HFFc6 (cell line): ENCODE measurements at places on chromosomes 5 and 9. TPM values are rescaled to one million over a fixed set of nuclear protein-coding genes. Genes with fewer than 3 reads are reported as not detected.

DNA sequence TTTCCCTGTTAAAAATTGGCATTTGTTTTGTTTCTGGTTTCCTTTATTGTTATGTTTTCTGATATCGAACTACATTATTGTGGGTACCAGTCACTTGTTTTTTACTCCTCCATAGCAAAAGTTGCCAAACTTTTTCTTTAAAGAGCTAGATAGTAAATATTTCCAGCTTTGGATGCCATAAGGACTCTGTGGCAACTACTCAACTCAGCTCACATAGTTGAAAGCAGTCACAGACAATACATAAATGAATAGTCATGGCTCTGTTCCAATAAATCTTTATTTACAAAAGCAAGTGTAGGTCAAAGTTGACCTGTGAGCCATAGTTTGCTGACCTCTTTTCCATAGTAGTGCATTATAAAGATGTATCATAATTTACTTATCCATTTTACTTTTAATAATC, 305.0 kb downstream of the RASEF start:
- no peak for DNase-seq

- DNase-seq: no peak
Measured at GRCh38 chr9:88974641-88975040, 16.6 kb upstream of the S1PR3 start.

DNA sequence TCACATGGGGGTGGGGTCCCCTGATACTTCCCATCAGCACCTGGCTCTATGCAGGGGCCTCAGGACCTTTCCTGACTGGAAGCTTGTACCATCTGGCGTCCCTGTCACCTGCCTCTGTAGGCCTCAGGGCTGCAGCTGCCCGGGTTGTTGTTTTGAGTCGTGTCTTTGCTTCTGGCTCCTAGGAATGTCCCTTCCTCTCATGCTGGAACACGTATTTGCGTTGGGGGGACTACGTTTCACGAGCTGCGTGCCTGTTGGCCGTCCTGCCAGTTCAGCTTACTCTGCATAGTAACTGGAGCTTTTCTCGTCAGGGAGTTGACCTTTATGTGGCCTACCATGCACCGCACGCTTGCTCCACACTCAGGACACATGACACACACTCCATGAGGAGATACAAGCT, 54.9 kb upstream of the IRX4 start:
- no peak for DNase-seq

DNA sequence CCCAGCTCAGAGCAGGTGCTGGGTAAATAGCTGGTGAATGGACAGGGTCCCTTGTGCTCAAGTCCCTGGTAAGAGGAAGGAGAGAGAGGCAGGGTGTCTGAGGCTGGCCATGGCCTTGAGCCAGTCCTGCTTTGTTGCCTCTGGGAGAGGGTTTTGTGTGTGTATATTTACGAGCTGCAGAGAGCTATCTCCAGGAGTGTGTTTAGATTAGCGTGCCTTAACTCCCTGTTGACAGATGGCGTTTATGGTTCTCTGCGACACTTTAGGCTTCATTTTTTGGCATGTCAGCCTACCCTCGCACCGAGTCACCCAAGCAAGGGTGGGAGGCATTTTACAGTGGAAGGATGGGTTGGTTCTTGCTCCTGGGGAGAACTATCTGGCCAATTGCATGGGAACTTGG, 22.2 kb downstream of the HMCN2 start:
- no peak for DNase-seq

DNA sequence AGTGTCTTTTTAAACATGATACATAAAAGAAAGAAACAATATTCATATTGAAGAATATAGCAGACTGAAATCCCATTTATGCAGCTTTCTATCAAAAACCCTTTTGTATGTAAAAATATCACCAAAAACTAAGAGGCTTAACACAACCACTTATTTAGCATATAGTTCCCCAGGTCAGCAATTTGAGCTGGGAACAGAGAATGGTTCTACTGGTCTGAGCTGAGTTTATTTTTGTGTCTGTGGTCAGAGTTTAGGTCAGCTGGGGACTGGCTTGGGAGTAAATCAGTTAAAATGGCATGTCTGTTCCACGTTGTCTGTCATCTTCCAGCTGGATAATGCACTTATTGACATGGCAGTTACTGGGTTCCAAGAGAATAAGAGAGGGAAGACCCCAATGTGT, 165.0 kb downstream of the TMEM232 start:
- no peak for DNase-seq

GRCh38 chr5:129382921-129383672, 77.0 kb upstream of the ADAMTS19 start:
- no peak for DNase-seq

DNA sequence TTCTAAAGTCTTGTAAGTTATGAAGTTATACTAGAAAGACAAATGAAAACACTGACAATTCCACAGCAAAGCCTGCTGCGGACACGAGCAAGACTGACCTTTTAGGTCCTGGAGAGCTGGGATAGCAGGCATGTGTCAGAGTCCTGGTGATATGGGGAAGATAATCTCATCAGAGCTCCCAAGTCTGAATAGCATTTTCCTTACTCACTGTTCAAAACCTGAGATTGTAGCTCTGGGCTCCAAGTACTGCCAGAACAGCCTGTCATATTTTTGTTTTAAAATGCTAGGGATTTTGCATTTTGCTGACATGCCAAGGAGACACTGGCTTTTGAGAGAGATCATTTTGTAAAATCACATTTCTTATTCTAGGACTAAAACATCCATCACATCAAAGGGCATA, 90.1 kb downstream of the DRD1 start:
- DNase-seq: no peak

DNA sequence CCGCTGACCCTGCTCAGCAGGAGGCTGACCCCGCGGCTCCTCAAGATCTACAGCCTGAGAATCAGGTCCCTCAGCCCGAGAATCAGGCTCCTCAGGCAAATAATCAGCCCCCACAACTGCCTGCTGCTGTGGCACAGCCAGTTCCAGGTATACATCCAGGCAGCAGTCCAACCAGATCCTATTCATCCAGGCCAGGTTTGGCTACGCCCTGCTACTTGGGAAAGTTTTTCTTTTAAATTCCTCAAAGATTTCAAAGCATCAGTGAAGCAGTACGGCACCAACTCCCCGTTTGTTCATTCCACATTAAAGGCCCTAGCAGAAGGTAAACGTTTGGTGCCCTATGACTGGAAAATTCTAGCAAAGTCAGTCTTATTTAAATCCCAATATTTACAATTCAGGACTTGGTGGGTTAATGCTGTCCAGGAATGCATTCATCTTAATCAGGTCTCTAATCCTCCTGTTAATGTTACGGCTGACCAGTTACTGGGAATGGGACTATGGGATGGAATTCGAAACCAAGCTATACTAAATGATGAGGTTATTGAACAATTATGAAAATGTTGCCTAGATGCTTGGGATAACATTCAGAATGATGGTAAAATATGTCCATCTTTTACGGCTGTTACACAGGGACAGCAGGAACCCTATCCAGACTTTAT, 102.3 kb downstream of the SYK start:
- DNase-seq: no peak

DNA sequence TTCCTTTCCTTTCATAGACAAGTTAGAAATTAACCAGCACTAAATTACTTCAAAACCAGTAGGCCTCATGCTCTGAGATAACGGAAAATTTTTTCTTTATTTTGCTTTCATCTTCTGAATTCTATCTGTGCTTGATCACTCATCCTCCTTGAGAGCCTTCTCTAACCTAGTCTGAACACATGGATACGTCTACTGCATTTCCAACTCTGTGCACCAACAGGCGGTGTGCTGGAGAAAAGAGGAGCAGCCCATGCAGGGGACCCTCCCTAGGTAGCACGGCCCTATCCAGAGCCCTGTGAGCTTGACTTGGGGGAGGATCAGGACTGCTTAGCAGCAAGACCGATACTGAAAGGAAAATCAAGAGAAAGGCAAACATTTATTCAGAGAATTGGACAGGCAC, 149.8 kb downstream of the AUH start:
- no peak for DNase-seq

ZNF883 gene
- 3.6 to 6.0 TPM (median 4.9 TPM) in 3 replicates for total RNA-seq
